ENCODE measurements at places on chromosomes 13 and 19.
A peak's percentile ranks its signal among the peaks of the same experiment; 100 is the strongest.

GRCh38 chr13:48156466-48156865, 61.6 kb upstream of the MED4 start:
- DNase-seq, result no peak

GRCh38 chr19:6413291-6413690, 11.3 kb downstream of the KHSRP start:
- DNase-seq, result no peak

DNA sequence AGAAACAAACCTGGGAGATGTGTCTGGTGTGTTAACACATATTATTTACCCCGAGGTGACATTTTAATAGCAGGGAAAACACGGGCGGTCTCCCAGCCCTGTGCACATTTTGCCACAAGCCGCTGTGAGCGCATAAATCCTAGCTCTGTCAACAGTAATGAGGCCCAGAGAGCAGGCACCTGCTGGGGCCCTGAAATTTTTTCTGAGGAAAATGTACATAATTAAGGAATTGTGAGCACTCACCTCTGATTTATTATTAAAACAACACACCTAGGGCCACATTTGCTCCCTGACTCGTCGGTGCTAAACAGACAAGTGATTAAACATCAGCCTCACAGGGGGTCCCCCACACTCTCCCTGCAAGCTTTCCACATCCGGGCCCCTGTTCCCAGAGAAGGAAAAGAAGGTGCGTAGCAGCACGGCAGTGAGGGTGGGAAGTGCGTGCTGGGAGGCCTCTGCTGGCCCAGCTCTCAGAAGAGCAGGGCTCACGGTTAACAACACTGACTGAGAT, 616.3 kb downstream of the UQCRFS1 start:
- DNase-seq, result no peak

- peak; percentile 97 for DNase-seq
Observed at GRCh38 chr13:113758651-113759524, at the start of gene TMEM255B. TSS of gene TMEM255B (plus strand) at chr13:113759226. CDS start at chr13:113759270, 44 bp downstream.

DNA sequence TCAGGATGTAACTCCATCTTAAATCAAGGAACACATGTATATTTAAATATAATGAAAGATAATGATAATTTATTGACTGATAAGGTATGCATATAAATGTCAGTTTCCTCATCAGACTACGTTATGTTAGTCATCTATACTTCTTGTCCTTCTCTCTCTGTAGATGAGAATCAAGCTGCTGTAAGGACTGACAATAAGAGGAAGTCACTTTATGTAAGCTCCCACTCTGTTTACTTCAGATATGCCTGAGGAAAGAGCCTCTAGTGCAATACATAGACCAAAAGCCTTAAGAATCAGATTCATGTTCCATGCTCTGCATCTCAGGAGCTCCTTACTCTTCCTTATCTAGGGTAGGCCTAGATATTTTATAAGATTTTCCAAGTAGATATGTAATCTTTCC, 9.6 kb upstream of the SLITRK6 start:
- DNase-seq, result no peak

- DNase-seq, result no peak
Observed at GRCh38 chr13:35483761-35484160, 7.3 kb upstream of the MAB21L1 start.

GRCh38 chr19:39126312-39127187, 964 bp downstream of the PAK4 start:
- peak; percentile 63 for DNase-seq

- no peak for DNase-seq
Observed at GRCh38 chr19:32682317-32682716, 6.7 kb downstream of the RGS9BP start.
